GM23338 (cell line): ENCODE measurements at places on chromosomes 13 and 19. TPM values are rescaled to one million over a fixed set of nuclear protein-coding genes. Genes with fewer than 3 reads are reported as not detected.

DNA sequence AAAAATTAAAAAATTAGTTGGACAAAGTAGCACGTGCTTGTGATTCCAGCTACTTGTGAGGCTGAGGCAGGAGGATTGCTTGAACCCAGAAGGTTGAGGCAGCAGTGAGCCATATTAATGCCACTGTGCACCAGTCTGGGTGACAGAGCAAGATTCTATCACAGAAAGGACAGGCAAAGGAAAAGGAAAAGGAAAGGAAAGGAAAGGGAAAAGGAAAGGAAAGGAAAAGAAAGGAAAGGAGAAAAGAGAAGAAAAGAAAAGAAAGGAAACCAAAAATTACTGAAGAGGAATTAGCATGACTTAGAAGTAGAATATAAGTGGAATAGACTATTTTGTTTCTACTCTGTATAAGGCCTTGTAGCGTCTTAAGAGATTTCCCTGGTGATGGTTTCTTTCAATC lies 122.3 kb downstream of the RBM26 start:
- no peak overlapping the region for H3K4me3 ChIP-seq
- no peak for DNase-seq
- H3K27me3 ChIP-seq, result no peaks in the 10 kb centered on the region
- H3K4me1 ChIP-seq, result peaks cover 41% of the 10 kb centered on the region
- H3K27ac ChIP-seq, result no peak overlapping the region
- H3K36me3 ChIP-seq, result no peaks in the 10 kb centered on the region

DNA sequence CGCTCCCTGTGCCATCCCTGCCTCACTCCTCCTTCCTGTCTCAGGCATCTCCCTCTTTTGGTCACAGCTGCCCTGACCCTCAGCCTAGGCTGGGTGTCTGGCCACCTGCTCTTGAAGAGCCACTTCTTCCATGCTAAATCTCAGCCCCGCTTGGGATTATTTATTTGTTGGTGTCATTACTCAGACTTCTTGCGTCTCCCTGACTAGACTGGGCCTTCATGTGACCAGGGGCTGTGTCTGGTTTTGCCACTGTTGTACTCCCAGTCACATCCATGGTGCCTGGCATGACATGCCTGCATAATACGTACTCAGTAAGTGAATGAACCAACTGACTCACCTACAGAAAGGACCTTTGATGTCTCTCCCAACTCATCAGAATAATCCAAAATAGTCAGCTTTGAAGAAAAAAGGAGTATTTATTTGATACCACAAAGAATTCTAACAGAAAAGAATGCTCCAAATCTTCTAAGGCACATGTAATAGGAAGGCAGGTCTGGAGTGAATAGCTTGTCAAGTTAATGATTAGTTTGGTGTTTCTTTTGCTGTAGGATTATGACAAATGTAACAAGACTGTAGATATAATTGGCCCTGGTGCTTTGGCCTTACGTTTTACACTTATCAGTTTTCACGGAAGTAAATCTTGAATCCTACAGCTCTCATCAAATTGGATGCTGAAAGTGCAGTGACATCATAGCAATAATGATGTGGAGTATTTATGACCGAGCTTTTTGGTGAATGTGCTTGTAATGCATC lies 84.0 kb downstream of the ALOX5AP start:
- H3K4me1 ChIP-seq, result no peaks in the 10 kb centered on the region

DNA sequence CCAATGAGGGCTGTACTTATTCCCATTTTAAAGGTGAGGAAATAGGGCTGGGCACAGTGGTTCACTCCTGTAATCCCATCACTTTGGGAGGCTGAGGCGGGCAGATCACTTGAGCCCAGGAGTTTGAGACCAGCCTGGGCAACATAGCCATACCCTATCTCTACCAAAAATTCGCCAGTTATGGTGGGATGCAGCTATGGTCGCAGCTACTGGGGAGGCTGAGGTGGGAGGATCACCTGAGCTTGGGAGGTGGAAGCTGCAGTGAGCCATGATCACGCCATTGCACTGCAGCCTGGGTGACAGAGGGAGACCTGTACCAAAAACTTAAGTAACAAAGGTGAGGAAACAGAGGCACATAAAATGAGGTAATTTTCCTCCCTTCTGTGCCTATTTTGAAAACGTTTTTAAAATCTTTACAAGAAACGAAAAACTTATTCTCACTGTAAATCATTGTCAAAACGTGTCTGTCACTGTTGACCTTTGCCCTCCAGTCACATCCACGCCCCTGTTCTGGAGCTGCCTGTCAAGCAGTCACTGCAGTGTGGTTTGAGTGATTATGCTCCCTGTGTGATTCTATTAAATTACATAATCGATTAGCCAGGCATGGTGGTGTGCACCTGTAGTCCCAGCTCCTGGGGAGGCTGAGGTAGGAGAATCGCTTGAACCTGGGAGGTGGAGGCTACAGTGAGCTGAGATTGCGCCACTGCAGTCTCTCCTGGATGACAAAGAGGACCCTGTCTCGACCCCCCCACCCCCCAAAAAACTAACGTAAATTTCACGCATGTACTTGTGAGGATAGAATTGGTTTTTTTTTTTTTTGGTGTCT lies 12.5 kb downstream of the NOP53 start:
- peaks cover 33% of the 10 kb centered on the region for H3K36me3 ChIP-seq
- no peak overlapping the region for H3K27ac ChIP-seq
- H3K4me3 ChIP-seq, result no peak overlapping the region
- no peaks in the 10 kb centered on the region for H3K4me1 ChIP-seq
- DNase-seq, result no peak

- no peaks in the 10 kb centered on the region for H3K27me3 ChIP-seq
- H3K4me3 ChIP-seq, result no peak overlapping the region
- H3K27ac ChIP-seq, result no peak overlapping the region
- H3K4me1 ChIP-seq, result no peaks in the 10 kb centered on the region
- peaks cover 20% of the 10 kb centered on the region; the same call in 1 of the 2 replicates for H3K36me3 ChIP-seq
- DNase-seq, result no peak
These were observed 130.0 kb downstream of the ATP11A start for GRCh38 chr13:112819816-112820215.

GRCh38 chr13:21202767-21203531 lies 26.5 kb downstream of the MRPL57 start:
- no peaks in the 10 kb centered on the region; the same call in 1 of the 2 replicates for H3K36me3 ChIP-seq
- no peak for DNase-seq
- no peaks in the 10 kb centered on the region for H3K27me3 ChIP-seq
- H3K4me1 ChIP-seq, result no peaks in the 10 kb centered on the region
- H3K4me3 ChIP-seq, result no peak overlapping the region

GRCh38 chr19:13172346-13173138 lies 22.3 kb downstream of the IER2 start:
- peaks cover 19% of the 10 kb centered on the region for H3K4me1 ChIP-seq
- H3K36me3 ChIP-seq, result no peaks in the 10 kb centered on the region
- no peaks in the 10 kb centered on the region for H3K27me3 ChIP-seq
- DNase-seq, result no peak

DNA sequence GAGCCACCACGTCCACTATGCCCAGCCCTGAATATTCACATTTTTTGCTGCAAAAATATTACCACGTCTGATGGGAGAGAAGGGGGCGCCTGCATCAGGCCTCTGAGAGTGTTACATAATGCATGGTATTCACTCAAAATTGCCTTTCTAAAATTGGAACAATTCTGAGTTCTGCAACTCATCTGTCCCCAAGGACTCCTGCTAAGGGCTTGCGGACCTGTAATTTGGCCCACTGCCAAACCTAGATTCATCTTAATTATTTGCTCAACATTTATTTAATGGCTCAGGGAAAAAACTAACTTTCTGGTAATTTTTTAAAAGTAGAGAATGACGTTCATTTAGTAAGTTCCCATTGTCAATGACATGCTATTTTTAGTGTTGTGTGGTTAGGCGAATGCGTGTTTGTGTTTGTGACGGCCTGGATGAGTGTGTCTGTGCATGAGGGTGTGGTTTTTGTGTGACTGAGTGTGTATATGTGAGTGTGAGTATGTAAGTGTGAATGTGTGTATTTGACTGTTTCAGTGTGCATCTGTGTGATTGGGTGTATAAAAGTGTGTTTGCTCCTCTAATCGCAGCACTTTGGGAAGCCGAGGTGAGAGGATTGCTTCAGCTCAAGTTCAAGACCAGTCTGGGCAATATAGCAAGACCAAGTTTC lies 8.8 kb downstream of the INAFM1 start:
- no peaks in the 10 kb centered on the region for H3K36me3 ChIP-seq
- no peak overlapping the region for H3K27ac ChIP-seq
- H3K4me3 ChIP-seq, result no peak overlapping the region
- H3K4me1 ChIP-seq, result no peaks in the 10 kb centered on the region

GRCh38 chr13:43153436-43154090 lies 130.2 kb downstream of the DNAJC15 start:
- no peaks in the 10 kb centered on the region for H3K4me1 ChIP-seq
- no peak overlapping the region for H3K27ac ChIP-seq
- H3K27me3 ChIP-seq, result no peaks in the 10 kb centered on the region
- no peaks in the 10 kb centered on the region for H3K36me3 ChIP-seq

- H3K27me3 ChIP-seq, result no peaks in the 10 kb centered on the region
- H3K36me3 ChIP-seq, result peaks cover 11% of the 10 kb centered on the region
- peak overlapping the region; percentile 96 for H3K4me3 ChIP-seq
These were observed 3.4 kb downstream of the SF3A2 start for GRCh38 chr19:2239771-2240770.

DNA sequence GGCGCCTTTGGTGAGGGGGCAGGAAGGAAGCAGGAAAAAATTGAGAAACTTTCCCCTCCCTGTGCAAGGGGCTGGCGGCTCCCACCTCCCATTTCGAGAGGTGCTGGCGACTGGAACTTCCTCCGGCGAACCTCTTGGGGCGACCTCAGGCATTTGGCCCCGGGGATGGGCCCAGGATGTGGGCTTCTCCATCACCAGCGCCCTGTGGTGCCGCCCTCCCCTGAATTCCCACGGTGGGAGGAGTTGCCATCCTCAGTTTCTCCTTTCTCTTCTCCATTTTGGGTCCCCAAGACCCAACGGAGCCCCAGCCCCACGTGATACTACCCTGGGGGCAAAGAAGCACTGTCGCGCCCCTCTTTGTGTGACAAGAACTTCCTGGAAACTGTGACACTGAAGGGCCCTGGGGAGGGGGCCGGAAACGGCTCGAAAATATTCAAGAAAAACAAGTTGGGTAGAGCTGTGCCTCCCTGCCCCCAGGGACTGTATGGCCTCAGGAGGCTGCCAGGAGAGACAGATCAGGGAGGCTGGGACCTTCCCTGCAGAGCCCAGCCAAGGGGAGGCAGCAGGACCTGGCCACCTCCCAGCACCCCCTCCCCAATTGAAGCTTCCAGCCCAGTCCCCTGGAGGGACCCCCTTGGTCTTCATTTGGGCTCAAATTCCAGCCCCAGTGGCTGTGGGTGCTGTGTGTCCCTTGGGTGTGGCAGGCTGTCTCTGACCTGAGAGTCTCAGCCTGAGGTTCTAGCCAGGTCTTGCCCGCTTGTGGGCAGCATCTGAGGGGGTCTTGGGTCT lies 16.2 kb upstream of the AP1M2 start:
- H3K36me3 ChIP-seq, result no peaks in the 10 kb centered on the region
- peak; percentile 56 for DNase-seq
- H3K27me3 ChIP-seq, result no peaks in the 10 kb centered on the region

DNA sequence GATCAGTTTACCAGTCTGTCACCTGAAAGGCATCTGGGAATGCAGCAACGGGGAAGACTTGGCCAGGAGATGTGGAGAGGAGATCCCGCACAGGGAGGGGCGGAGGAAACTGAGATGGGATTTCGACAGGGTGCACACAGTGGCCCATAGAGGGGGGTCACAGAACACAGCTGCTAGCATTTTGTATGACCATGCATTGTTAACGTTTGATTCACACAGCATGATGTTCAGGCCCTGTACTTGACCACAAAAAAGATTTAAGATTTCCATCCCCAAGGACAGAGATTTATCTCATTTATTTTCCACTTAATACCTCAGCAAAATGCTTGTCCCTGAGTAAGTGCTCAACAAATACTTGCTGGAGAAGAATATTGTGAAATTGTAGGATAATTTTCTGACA lies 63.2 kb downstream of the RAB20 start:
- no peak overlapping the region for H3K27ac ChIP-seq
- H3K4me1 ChIP-seq, result no peaks in the 10 kb centered on the region
- H3K27me3 ChIP-seq, result no peaks in the 10 kb centered on the region
- no peaks in the 10 kb centered on the region for H3K36me3 ChIP-seq
- no peak overlapping the region for H3K4me3 ChIP-seq

DNA sequence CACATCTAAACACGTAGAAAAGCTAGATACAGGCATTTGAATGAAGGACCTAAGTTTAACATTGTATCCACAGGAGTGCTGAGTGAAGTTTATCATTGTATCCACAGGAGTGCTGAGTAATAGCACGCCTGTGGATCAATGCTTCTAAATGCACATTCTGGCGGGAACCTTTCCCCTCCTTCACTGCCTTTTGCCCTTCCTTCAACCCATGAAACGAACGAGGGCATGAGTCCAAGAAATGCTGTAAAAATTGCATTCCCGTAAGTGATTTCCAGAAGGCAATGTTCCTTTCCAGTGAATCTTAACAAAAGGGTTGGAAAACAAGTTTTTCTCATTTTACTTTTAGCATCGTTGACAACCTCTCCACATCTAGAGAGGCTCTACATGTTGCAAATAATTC lies 88.1 kb downstream of the ZDHHC20 start:
- no peaks in the 10 kb centered on the region for H3K27me3 ChIP-seq
- no peaks in the 10 kb centered on the region for H3K4me1 ChIP-seq
- no peak overlapping the region for H3K4me3 ChIP-seq
- no peak for DNase-seq

- no peaks in the 10 kb centered on the region for H3K27me3 ChIP-seq
- H3K4me1 ChIP-seq, result peaks cover 9% of the 10 kb centered on the region; the same call in 1 of the 2 replicates
- no peaks in the 10 kb centered on the region for H3K36me3 ChIP-seq
These were observed 1.7 kb downstream of the IL4I1 start for GRCh38 chr19:49894879-49895565.

DNA sequence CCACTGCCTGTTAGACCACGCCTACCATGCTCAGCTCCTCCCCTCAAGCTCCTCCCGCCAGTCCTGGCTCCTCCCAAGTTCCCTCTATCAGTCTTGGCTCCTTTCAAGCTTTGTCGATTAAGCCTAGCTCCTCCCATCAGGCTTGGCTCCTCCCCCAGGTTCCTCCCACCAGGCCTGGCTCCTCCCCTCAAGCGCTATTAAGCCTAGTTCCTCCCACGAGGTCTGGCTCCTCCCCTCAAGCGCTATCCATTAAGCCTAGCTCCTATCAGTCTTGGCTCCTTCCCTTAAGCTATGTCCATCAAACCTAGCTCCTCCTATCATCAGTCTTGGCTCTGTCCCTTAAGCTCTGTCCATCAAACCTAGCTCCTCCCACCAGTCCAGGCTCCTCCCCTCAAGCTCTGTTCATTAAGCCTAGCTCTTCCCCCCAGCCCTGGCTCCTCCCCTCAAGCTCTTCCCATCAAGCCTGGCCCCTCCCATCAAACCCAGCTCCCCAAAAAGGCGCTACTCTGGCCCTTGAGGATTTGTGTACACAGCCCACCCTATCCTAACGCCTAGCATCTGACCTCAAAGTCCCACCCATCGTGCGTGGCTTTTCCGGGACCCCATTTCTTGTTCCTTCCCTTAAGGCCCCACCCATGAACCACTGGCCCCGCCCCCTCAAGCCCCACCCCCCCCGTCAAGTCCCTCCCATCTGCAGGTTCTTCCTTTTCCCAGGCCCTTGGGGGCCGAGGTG lies 10.0 kb downstream of the CAMSAP3 start:
- H3K4me1 ChIP-seq, result peaks cover 6% of the 10 kb centered on the region
- H3K36me3 ChIP-seq, result no peaks in the 10 kb centered on the region; the same call in 1 of the 2 replicates
- no peaks in the 10 kb centered on the region for H3K27me3 ChIP-seq
- DNase-seq, result peak; percentile 91
- no peak overlapping the region for H3K27ac ChIP-seq

Gene TMIGD2
- 0.24 and 0.79 TPM in 2 replicates for polyA plus RNA-seq

Gene ALKBH7
- polyA plus RNA-seq, result 66.3 and 76.1 TPM in 2 replicates

Gene NCCRP1
- polyA plus RNA-seq, result 2.8 and 3.6 TPM in 2 replicates

Gene MISP
- polyA plus RNA-seq, result 0.27 and 0.40 TPM in 2 replicates

Gene UBE2L5
- 0.21 TPM in 1 of 2 replicates, not detected in the other for polyA plus RNA-seq

Gene CGB1
- not detected in 2 replicates for polyA plus RNA-seq
